Activated CD4-positive, CD25-positive, alpha-beta regulatory T cell treated with anti-CD3 and anti-CD28 coated beads, Interleukin-2, amount 50 U/mL, for 16 hours (primary cell): ENCODE measurements at places on chromosomes 1 and 21.

DNA sequence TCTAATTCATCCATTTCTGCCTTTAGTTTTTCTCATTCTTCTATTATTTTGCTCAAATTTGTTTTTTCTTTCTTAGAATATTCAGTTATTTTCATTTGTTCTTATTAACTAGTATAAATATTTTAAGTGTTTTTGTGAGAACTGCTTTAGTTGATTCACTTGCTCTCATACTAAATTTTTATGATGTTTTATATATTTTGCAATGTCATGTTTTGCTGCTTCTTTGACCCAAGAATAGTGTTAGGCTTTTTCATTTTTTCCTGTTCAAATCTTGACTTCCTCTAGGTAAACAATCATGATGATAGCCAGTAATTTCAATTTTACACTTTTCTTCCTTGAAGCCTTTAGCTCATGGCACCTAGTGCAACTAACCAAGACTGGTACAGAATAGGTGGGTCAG, 45.2 kb downstream of the MAN1A2 start:
- no peak for DNase-seq

DNA sequence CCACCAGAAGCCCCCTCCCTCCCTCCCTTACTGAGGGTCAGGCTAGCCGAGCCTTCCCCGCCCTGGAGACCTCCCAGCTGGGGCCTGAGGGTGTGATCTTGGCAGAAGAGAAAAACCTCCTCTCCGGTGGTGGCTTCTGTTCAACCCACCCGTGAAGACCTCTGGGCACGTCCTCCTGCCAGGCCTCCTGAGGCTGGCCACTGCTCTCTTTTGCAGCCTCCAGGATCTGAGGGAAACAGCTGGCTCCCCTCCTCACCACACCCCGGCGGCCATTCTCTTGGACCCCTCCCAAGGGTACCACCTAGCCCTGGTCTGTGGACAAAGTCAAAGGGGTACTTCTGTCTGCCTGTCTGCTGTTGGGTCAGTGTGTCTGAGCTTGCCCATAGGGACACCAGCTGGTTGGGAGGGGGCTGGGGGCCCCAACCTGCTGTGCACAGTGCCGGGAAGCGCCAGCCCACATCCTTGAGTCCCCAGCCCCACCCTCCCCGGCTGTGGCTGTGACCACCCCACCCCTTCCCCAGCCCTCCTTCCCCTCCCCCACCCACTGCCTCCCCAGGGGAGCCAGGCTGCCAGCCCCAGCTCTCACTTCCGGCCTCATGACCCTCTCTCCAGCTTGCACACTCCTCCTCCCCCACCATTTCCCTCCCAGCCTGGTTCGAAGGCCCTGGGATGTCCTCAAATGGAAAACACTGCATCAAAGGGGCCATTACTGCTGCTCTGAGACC, 48.1 kb downstream of the AHDC1 start:
- no peak for DNase-seq

DNA sequence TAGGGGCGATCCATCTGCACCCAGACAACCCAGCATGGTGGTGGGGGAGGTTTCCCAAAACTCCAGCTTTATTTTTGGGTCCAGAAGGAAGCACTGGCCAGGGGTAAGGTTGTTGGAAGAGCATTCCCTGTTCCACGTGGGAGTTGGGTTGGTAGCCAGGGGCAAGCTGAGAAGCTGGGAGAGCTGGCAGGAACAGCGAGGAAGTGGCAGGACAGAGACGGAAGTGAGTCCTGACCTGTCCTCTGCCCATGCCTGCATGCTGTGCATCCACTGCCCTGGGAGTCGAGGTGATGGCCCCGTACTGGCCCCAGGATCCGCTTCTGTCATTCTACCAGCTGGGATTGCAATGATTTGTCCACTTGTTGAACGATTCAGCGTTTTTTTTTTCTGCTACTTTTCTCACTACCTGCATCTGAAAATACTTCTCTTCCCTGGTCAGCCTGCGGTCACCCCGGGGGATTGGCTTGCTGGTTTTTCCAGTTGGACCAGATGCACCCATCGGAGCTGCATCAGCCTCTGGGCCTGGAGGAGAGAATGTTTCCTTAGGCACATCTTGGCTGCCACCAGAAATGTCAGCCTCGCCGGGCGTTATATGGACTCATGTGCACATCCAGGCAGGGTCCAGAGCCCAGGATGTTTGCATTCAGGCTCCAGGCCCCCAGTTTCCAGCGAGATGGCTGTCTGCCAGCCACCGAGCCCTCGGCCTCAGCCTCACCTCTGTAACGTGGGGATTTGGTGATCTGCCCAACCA, 28.3 kb upstream of the TMPRSS2 start:
- no peak for DNase-seq

- no peak for DNase-seq
These were observed 1.3 kb downstream of the ARL8A start for GRCh38 chr1:202143011-202143767.

DNA sequence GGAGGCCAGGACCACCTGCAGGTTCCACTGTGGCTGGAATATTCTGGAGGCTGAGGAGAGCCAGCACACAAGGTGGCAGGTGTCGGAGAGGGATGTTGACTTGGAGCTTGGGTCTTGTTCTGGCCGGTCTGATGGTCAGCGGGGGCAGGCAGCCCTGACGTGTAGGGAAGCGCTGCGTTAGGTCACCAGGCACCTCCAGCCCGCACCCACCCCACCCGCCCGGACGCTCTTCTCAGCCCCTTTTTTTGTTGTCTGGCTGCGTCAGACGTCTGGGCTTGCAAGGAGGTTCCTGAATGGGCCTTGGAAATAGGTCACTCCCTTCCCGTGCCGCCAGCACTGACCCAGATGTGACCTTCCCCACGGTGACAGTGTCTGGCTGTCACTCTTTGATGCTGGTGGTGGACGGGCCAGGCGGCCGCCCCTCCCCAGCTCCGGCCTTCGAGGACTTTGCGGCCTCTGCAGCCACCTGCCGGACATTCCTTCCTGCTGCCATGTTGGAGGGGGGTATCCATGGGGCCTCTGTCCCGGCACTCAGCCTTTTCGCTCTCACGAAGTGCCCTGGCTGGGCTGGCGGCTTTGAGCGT, 30.1 kb downstream of the SPSB1 start:
- DNase-seq: no peak

DNA sequence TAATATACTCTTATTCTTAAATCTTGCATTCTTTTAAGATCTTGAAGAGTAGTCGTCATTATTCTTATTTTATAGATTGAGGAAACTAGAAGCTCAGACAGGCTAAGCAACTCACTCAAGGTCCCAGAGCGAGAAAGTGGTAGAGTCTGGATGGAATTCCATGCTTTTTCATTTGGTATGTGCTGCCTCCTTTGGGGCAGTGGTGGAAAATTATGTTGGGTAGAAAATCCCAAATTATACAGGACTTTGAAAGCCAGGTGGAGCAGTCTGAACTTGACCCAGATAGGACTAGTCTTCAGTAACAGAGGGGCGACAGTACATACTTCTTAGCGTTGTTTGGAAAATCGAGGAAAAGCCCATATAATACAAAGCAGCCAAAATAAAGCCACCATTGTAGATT, 205.6 kb downstream of the ATG4C start:
- no peak for DNase-seq

GRCh38 chr1:237852342-237852741, 38.4 kb downstream of the ZP4 start:
- DNase-seq: no peak

- no peak for DNase-seq
These were observed 93.4 kb upstream of the F3 start for GRCh38 chr1:94634977-94635416.

DNA sequence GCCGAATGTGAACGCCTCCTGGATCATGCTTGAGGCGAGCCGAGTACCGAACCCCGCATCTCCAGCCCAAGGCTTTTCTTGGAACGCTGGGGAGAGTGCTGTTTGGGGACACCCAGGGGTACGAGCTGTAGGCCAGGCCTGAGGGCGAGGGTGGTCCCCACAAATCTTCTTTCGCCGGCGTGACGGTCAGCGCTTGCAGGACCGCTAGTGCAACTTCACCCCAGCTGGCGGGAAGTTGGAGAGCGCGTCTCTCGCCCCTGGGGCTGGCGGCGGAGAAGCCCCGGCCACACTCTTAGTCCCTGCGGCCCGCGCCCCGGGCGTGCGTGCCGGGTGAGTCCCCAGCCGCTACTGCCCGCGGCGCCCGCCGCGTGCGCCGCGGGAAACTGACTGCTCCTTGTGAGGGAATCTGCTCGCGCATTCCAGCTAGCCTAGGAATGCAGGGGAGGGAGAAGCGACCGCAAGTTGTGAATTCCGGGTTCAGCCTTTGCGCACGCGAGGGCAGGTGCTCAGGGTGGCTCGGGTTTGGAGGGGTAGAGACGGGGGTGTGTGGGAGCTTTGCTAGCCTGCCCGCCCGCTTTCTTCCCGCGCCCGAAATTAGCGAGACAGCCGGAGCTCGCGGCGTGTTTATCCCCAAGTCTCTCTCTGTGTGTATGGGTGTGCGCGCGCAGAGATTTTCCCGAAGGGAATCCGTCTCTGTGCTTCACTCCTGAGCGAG, 884 bp downstream of the LHX4 start:
- no peak for DNase-seq

GRCh38 chr1:91660708-91661107, 160.1 kb downstream of the CDC7 start:
- no peak for DNase-seq

GRCh38 chr1:175132436-175132835, 60.1 kb downstream of the KIAA0040 start:
- no peak for DNase-seq

GRCh38 chr1:63466759-63467158, 56.3 kb downstream of the ITGB3BP start:
- no peak for DNase-seq

- DNase-seq: no peak
These were observed 68.9 kb downstream of the ST3GAL3 start for GRCh38 chr1:43776043-43776761.

- DNase-seq: no peak
These were observed 105.4 kb downstream of the SPSB1 start for GRCh38 chr1:9397997-9398526.

DNA sequence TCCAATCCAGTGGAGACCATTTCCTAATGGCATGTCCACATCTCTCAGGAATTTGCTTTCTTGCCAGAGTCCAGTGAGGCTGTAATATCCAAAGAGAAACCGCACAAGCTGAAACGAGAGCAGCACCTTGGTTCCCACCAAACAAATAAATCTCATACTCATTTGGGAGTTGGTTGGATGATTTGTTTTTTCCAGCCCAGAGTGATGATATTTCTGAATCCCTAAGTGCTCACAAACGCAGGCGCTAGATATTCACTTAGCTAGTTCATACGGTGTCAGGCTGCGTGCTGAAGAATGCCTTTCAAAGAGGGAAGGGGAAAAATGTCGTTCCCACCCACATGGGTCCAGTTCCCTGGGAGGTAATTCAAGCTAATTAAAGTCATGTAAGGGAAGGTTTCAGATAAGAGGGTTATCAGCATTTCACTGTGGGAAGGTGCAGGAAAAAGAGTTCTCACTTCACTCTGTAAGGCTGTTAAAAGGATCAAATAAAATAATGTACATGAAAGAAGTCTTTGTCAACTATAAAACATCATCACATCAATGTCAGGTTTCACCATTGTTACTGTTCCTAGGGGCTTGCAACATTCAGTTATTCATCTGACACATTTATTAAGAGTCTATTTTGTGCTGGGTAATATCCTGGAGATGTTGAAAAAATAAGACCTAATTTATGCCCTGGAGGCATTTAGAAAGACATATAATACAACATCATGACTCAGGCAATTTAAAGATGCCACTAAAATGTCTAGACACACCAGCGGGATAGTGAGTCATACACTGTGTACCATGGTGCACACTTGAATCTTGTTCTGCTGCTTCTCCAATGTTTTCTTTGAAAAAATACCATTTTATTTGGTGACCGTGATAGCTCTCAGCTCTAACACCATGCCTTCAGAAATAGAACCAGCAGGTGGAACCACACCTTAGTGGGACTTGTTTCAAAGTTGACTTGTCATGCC, 19.3 kb downstream of the DPT start:
- DNase-seq: no peak

DNA sequence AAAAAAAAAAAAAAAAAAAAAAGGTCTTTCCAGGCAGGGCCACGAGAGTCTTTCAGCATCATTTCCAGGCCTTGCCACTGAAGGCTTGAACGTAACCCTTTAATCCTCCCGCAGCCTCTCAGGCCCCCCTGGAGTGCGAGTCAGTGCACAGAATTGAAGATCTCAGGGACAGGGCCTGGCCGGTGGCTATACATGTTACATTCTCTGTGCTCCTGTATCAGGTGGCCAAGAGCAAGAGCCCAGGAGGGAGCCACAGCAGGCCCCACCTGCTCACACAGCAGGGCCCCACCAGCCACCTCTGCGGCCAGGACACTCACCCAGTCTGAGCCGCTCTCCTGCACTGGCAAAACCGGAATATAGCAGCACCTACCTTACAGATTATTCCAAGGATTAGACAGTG, 34.1 kb upstream of the SLC25A33 start:
- DNase-seq: no peak

- DNase-seq: no peak
These were observed 35.6 kb upstream of the ADGRL4 start for GRCh38 chr1:79042117-79042516.

DNA sequence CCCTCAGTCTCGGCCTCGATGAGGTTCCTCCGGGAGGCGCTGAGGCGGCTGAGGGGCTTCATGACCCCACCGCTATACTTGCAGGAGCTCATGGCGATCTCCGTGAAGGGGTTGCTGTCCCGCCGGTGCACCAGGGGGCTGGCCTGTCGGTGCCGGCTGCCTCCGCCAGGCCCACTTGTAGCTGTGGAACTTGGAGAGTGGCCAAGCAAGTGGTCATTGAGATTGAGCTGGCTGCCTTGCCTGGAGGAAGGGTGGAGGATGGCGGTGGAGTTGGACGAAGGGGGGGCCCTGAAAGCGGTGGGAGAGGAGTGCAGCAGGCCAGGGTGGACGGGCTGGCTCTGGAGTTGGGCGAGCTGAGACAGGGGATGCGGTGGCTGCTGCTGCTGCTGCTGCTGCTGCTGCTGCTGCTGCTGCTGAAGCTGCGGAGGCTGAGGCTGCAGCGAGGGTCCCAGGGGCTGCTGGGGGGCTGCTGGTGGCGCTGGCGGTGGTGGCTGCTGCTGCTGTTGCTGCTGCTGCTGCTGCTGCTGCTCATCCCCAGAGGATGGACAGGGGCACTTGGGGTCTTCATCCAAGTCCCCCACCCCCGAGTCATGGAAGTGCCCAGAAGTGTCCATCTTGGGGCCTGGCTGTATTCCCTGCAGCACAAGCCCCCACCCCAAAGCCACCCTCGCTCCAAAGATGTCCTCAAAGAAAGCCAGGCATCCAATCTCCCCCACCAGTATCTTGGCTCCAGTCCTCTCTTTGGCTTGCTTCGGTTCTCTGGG, 548 bp downstream of the KCNN3 start:
- no peak for DNase-seq

DNA sequence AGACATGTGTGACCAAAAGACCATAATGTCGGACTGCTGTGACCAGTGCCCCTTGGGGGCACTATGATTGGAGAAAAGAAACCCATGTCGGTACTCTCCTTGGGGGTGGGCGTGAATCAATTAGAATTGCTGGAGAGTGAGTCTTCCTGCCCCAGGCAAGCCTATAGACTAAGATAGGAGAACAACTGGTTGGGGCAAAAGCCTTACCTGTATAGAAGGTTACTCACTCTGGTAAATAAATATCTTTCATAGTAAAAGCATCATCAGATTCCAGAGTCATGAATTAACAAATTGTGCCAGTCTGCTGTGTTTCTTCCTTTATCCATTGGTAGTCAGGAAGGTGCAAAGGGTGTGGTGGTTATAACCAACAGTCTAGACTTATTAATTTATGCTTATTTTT, 2.9 kb upstream of the PTGFRN start:
- DNase-seq: no peak
